ENCODE measurements at places on chromosomes 2 and 18. TPM values are rescaled to one million over a fixed set of nuclear protein-coding genes. Genes with fewer than 3 reads are reported as not detected.
A peak's percentile ranks its signal among the peaks of the same experiment; 100 is the strongest.

SNORC gene
- 0.44 TPM for total RNA-seq

RAD51AP2 gene
- not detected for total RNA-seq

REG3A gene
- not detected for total RNA-seq

TFCP2L1 gene
- 0.19 TPM for total RNA-seq

TLX2 gene
- total RNA-seq = not detected

GPR35 gene
- total RNA-seq = 18.7 TPM

FABP1 gene
- not detected for total RNA-seq

DNA sequence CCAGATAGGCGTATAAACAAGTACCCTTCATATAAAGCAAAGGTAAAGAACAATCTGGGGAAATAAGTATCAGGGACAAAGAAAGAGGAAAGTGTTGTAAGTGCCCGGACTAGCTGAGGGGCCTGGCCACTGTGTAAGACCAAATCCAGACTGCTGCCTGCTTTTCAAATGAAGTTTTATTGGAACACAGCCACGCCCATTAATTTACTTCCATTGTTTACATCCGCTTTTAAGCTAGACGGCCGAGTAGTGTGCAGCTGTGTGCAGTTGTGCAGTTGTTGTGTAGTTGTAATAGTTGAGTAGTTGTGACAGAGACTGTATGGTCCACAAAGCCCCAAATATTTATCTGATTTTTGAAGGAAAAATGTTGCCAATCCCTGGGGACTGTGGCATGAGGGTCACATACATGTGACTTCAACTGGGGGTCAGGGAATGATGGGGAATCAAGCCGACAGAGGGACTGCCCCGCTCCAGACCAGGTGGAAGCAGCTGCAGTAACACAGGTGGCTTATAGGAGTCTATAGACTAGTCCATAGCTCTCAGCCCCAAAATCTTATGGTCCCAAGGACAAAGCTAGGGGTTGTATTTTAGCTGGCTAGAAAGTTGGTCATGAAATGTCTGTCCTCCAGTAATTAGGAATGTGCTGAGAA, 30.0 kb downstream of the FHL2 start:
- DNase-seq = no peak

- DNase-seq = peak; percentile 93
Measured at GRCh38 chr2:219247678-219248642, 2.7 kb downstream of the STK16 start.

DNA sequence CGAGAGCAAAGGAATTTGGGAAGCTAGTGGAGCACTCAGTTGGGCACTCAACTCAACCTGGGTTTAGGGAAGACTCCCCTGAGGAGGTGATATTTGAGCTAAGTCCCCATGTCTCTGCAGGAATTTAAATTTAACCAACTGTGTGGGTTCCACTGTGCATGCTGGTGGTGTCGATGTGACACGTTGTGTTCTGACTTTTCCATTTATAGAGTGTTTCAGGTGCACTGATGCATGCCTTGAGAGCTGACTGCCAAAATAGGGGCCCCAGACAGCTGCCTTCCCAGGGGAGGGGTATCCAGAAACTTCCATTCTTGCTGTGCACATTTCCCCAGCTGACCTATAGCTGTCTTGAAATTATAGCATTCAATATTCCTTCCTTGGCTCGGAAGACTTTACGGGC, 63.7 kb upstream of the BCL2L11 start:
- no peak for DNase-seq

GRCh38 chr18:65547046-65547445, 203.8 kb upstream of the CDH7 start:
- DNase-seq = no peak

DNA sequence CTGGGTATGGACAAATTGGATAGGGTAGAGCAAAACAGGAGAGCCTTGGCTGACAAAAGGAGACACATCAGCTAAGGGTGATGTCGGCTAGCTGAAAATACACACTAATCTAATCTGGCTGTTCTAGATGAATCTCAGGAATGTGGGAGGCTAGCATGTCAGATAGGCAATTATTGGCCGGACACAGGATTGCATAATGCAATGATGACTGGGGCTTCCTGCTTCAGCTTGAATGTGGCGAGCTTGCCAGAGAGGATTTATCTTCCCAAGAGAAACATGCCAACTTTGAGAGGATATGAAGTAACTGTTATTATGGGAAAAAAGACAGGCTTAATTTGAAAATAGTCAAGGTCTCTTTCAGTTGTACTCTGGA, 102.4 kb downstream of the TRIB2 start:
- DNase-seq = no peak

GRCh38 chr18:37769826-37770225, 204.2 kb upstream of the CELF4 start:
- DNase-seq = no peak

GRCh38 chr2:111919794-111920608, 21.6 kb downstream of the MERTK start:
- no peak for DNase-seq

- no peak for DNase-seq
Measured at GRCh38 chr2:74867841-74868658, 34.1 kb downstream of the HK2 start.

DNA sequence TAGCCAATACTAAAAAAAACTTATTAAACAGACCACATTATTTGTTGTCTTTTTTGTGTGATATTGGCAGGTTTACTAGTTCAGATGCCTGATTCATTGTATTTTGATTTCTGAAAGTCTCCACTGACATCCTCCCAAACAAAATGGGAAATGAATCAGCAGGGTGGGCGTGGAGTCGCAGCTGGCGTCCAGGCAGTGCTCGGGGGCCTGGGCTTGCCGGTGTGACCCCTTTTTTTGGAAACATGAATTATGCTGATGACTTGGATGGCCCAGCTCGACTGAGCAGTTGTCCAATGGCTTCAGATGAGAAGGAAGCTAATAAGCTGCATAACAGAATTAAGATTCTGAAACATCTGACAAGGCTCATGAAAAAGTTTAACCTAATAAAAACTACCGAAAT, 1.7 kb upstream of the KCNG2 start:
- DNase-seq = no peak

GRCh38 chr2:235021752-235022151, 69.9 kb downstream of the SH3BP4 start:
- no peak for DNase-seq

DNA sequence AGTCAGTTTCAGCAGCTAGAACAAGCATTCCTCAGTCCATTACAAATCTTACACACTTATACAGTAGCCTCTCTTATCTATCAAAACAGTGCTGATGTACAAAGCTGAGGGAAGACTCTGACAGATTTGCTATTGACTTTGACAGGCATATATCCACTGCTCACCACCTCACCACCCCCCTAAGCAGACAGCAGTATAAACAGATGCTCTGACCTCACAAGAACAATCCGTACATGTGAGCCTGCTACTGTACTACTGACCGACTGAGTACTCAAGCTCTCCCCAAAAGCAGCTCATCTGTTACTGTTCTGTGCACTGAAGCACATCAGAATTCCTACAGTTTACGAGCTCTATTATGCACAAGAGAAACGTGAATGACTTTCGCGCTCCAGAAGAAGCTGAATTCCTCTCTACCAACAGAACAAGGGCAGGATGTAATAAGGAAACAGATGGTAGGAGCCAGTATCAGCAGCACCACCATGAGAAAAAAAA, 95.6 kb upstream of the PDE1A start:
- DNase-seq = no peak

DNA sequence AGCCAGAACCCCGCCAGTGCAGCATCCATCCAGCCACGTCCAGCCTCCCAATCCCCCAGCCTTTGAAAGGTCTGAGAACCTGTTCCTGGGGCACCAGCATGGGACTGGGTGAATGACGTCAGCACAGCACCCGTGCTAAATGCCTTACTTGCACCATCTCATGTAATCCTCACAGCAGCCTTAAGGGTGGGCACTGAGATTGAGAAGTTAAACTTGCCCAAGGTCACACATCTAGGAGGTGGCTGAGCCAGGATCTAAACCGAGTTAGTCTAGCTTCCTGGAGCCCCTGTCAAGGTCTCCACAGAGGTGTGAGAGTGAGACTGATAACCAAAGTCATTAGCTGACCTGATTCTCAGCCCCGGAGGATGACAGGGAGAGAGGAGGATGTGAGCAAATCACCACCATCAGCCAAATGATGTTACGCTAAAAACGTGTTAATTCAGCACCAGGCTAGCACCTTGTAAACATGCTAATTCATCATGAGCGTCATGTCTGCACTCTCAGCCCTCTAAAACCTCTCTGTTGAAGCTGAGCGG, 4.6 kb downstream of the CD8A start:
- DNase-seq = peak; percentile 66

DNA sequence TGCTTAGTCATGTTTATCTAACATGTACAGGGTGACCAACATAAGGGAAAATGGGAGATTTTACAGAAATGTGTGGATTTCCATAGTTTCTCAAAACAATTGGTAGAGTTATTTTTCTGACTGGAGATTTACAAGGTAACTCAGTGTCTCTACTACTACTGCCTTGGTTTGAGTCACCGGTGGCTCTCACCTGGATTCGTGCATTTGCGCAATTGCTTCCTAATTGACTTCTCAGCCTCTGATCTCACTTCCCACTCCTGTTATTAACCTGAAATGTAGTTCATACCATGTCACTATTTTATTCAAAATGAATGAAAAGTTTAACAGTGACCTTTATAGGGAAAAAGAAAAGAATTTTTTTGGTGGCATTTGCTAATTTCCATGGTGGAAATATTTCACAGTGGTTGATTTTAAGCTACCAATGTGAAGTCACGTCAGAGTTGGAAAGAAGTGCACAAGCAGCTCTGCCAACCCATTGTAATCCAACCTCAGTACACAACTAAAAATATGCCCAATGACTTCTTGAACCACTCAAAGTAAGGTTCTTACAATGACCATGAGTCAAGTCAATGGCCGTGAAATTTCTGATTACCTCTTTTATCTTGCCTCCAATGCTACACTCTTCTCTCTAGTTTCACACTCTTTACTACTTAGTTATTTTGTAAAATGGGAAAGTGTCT, 94.0 kb downstream of the NYAP2 start:
- DNase-seq = no peak

- no peak for DNase-seq
Measured at GRCh38 chr18:413233-413632, 87.3 kb downstream of the COLEC12 start.

GRCh38 chr2:140683658-140684057, 1447.2 kb downstream of the LRP1B start:
- DNase-seq = no peak

- DNase-seq = no peak
Measured at GRCh38 chr2:200199005-200199404, 107.5 kb upstream of the SPATS2L start.
